ENCODE measurements at places on chromosomes 2 and 18.
A peak's percentile ranks its signal among the peaks of the same experiment; 100 is the strongest.

- DNase-seq, result no peak
These were observed 141.2 kb upstream of the ASB18 start for GRCh38 chr2:236405357-236405756.

DNA sequence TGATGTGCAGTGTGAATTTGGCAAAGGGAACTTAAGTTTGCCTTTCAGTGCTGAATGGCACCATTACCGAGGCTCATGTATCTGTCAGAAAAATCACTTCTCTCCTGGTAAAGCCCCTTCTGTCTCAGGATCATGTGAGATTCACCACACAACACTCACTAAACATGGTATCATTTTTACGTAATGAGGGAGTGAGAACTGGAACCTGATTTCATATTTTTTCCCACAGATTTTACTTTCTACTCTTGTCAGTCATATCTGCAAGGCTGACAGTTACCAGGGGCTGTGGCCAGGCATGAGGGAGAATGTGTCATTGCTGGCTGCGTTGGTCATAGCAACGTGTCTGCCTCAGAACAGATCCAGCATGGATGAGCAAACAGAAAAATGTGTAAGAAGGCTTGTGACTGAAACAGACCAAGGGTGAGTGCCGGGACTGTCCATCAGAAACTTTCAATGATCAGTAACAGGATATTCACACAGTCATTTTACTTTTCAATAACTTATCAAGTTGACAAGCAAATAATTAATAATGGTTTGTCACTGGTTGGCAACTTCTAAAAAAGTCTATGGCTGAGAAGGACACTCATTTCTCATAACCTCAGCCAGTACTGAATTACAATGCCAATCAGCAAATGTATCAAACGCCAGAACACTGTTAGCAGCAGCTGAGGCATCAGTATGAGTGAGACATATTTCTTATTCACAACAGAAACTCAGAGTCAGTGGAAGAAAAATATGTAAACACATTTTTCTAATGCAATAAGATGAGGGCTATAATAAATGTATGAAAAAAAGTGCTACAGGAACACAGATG, 100.5 kb downstream of the CDC42EP3 start:
- no peak for DNase-seq

- peak; percentile 31 for DNase-seq
These were observed 139.1 kb downstream of the CYP26B1 start for GRCh38 chr2:72008608-72009007.

GRCh38 chr2:40639320-40639719, 187.4 kb upstream of the SLC8A1 start:
- DNase-seq, result no peak

Measured in coronary artery (tissue), 2 donors.